Stimulated activated CD4-positive, alpha-beta T cell treated with anti-CD3 and anti-CD28 coated beads, TNF-alpha, amount 100 ng/mL, for 1 hour (primary cell): ENCODE measurements at places on chromosomes 4 and X.

DNA sequence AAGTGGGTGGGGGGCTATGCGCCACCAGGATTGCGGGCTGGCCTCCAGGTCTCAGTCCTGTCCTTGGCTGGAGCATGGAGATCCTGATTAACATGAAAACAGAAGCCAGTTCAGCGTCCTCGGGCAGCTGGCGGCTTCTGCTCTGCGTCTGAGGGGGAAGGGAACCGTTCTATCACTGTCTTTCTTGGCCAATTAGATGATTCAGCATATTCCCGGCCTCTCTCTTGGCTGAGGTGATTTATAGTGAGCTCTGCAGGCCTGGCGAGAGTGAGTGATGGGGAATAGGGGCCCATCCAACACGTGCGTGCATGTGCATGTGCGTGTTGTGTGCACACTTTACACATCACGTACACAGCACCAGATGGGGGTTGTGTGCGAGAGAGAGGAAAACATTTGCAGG is 145.8 kb upstream of the ATP6AP2 start:
- no peak for DNase-seq

GRCh38 chrX:137071596-137071995 is 37.8 kb upstream of the GPR101 start:
- DNase-seq: no peak

DNA sequence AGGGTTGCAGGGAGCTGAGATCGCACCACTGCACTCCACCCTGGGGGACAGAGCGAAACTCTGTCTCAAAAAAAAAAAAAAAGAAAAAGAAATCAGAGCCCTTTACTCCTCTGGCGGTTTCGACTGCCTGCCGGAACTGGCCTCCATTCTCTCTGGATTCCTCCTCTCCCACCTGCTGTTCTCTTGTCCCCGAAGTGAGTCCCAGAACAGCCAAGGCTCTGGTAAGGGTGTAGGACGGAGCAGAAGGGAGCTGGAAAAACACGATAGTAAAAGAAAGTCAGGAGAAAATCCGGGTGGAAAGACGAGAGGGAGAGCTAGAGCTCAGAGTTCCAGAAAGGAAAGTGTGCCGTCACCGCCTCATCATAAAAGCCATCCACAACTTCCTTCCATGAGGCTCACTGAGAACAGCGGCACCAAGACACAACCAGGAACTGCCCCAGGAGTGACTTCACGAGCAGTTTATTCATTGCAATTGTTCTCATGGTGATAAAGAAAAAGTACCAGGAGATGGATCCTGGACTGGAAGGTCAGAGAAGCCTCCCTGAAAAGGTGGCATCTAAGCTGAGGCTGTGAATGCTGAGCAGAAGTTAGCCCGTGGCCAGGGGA is 12.3 kb downstream of the TLR3 start:
- DNase-seq: no peak

DNA sequence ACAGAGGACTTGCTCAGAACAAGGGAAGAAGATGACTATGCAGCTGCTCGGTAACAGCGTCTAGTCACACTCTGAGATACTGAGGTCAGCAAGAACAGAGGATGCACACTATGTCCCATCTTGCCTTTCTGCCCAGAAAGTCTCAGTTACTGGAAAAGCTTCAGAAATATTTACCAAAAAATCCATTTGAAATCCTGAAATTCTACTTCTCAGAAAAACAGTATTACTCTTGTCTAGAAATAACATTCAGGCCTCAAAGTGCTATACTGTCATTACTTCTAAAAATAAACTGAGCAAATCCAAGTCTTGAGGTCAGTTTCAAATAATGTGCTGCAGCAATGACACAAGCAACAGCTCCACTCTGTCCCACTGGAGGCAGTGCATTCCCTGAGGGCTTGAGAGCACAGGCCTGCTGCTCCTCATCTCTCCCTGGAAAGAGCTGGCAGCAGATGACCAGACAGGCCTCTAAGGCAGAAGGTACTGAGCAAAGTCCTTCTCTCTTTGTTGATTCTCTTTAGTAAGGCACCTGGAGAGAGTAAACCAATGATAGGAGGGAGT is 76.9 kb downstream of the CAMK2D start:
- no peak for DNase-seq

DNA sequence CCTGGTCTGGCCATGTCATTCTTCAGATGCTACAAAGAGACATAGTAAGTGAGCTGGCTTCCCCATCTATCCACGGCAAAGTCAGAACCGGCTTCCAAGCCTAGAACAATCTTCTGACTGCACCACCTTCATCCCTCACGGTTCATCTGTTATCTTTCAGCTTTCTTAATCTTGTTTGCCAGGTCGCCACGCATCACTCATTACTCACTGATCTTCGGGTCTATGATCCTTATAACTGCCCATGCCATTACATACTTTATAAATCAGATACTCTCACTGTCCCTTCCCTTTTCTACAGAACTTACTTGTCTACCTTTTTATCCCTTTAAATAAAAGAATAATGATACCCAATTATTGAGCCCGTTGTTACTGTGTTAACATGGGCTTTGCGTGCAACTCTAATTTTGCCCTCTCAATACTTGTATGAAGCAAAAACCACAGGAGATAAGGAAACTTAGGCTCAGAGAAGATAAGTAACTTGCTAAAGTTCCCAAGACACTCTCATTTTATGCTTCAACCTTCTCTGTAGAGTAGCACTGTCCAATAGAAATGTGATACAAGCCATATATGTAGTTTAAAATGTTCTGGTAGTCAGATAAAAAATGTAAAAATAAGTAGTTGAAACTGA is 171.7 kb downstream of the AMELX start:
- DNase-seq: no peak

GRCh38 chrX:129638917-129639316 is 15.8 kb downstream of the APLN start:
- no peak for DNase-seq

DNA sequence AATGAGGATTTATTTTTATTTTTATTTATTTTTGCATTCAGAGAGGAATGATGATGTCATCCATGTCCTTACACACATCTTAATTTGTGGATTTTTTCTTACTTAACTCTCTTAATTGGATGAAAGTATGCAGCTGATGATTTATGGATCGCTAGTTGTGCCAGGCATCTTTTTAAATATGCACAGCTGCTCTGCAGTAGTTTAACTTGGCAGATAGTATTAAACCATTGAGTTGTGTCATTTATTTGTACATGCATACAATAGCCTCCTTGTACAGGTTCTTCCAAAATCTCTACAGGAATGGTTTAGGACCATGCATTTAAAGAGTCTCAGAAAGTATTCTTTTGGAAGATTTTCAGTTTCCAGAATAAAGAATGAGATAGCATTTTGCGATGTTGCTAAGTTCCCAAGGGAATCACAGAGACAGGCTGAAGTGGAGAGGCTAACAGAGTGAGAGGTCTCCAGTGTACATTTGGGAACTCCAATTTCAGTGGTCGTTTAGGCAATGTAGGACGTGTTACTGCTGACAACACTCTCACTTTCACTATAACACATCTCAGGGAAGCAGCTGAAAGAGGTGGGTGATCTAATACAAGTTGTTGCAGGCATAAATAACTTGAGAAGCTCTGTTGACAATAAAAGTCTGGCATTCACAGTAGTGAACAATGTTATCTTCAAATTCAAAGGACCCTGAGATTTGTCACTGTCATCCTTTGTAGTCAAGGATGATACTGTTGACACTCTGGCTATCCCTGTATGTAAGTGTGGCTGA is 49.9 kb upstream of the SCRG1 start:
- DNase-seq: no peak

- no peak for DNase-seq
Measured at GRCh38 chrX:7316887-7317286, 168.9 kb upstream of the PUDP start.

- no peak for DNase-seq
Measured at GRCh38 chrX:51606446-51606845, 12.3 kb downstream of the CENPVL3 start.

DNA sequence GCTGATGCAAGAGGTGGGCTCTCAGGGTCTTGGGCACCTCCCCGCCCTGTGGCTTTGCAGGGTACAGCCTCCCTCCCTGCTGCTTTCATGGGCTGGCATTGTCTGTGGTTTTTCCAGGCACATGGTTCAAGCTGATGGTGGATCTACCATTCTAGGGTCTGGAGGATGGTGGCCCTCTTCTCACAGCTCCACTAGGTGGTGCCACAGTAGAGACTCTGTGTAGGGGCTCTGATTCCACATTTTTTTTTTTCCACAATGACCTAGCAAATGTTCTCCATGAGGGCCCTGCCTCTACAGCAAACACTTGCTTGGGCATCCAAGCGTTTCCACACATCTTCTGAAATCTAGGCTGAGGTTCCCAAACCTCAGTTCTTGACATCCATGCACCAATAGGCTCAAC is 657.9 kb upstream of the CT83 start:
- no peak for DNase-seq

DNA sequence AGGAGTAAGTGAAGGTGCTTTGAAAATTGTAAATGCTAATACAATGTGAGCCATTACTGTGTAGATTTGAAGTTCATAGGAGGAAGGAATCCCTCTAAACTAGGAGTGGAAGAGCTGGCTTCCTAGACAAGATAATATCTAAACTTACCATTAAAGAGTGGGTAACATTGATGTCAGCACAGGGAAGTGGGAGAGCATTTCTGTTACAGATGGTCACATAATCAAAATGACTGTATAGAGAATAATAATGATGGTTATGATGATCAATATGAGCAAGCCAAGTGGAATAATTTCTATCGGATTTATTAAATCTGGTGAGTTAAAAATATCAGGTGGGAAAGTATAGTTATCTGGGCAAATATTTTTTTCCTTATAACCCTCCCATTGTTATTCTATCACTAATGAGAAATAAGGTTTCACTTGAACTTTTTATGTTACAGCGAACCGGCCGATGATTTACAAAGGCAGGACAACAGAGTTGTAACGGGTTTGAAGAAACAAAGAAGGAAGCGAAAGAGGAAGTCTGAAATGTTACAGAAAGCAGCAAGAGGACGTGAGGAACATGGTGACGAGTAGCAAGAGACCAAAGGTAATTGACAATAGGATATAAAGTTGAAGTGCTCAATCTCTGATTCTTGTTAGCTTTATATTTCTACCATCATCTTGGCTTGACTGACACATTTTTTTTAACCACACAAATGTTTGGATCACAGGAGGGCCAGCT is 43.5 kb downstream of the FMR1NB start:
- no peak for DNase-seq

DNA sequence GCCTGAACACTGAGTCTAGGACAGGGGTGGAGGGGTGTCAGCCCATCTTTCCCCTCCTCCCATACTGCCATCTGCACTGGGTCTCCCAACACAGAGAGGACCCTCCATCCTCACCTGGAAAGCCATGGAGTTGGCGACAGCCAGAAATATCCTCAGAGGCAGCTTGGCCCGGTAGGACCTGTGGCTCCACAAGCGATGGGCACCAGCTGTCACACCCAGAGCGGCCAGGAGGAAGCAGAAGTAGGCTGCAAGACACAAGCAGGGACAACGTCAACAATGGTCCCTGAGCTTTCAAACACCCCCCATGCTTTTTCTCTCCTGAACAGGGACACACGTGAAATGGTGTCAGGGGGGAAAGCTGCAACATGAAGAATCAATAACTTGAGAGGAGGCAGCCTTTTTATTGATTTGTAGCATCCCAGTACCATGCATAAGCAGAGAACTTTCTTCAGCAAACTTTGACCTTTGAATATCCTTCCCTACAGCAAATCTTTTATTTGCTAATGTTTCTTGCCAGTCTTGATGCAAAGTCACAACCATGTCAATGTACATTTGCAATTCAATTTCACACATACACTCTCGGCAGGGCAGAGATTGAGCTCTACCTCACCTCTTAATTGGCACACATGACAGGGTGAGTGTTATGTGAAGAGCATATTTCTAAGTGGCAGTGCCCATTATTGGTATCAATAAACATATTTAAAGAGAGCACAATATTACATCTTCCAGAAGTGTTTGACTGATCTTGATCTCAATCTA is 93.2 kb downstream of the SCD5 start:
- DNase-seq: no peak

GRCh38 chr4:74451214-74451661 is 6.3 kb downstream of the AREG start:
- no peak for DNase-seq

- no peak for DNase-seq
Measured at GRCh38 chrX:154991039-154991438, 31.5 kb downstream of the F8 start.

DNA sequence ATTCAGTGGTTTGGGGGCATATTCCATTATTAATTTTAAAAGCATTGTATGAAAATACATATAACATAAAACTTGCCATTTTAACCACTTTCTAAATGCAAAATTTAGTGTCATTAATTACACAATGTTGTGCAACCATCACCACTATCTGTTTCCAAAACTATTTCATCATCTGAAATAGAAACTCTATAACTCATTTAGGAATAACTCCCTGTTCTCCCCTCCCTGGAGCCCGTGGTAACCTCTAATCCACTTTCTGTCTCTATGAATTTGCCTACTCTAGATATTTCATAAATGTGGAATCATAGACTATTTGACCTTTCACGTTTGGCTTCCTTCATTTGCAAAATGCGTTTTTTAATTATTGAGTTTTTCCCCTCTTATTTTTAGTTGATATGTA is 101.4 kb upstream of the GPC4 start:
- no peak for DNase-seq

GRCh38 chrX:567891-568290 is 62.7 kb upstream of the SHOX start:
- DNase-seq: no peak

- DNase-seq: no peak
Measured at GRCh38 chrX:31969714-31970113, 897.9 kb upstream of the FTHL17 start.

DNA sequence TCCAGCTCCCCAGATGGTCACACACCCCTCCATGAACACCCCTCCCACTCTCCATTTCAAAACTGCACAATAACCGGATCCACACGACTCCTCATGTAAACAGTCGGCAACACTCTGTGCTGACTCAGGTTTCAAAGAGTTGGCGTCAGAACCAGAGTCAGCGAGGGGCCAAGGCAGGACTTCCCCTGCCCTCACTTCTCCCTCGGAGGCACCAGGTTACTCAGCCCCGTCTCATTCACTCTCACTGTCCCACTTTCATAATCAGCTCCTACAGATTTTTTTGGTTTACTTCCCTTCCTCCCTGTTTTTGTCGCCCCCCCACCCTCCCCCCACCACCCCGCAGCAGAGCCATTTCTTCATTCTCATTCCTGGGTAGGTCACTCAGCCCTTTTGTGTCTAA is 2.7 kb upstream of the TIMP1 start:
- DNase-seq: no peak

DNA sequence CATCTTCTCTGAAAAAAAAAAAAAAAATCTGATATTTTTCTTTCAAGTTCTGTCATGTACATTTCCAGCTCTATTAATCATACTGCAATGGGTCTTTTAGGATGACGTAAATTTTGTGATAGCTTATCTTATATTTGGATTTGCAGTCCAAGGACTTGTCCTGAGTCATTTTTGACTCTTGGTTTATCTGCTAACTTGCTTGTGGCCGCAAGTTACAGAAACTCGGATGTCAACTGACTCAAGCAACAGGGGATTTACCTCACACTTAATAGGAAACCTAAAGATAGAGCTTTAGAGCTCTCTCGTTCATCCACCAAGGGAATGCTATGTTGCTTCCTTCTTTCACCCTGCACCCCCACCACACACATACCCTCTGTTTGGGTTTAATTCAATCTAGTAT is 1433.8 kb upstream of the TENM3 start:
- no peak for DNase-seq
